Peyer's patch (tissue), 4 donors: ENCODE measurements at places on chromosomes 11 and 22.

DNA sequence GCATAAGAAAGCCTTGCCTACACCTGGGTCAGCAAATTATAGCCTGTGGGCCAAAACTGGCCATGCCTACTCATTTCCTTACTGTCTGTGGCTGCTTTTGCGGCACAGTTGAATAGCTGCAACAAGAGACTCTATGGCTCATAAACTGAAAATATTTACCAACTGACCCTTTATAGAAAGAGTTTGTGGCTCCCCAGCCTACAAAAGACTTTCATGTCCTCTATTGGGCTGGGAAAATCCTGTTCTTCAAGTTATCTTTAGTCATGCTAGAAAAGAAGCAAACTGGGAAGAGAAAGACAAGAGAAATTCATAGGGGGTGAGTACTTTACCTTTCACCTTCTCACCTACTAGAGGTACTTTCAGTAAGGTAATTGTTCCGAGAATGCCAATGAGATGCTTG, 175.1 kb downstream of the SWAP70 start:
- DNase-seq, result no peak

DNA sequence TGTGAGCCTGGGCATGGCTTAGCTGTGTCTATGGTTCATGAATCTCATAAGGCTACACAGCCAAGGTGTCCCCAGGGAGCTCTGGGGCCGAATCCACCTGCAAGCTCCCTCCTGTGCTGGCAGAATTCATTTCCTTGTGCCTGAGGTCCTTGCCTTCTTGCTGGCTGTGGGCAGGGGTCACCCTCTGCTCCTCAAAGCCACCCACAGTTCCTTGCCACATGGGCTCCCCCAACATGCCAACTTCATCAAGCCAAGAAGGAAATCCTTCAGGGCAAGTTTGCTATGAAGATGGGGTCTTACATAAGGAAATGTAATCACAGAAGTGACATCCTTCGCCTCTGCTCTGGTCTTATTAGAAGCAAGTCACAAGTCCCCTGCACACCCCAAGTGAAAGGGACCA, 24.8 kb downstream of the LARGE1 start:
- no peak for DNase-seq

- DNase-seq, result no peak
These were observed 1.8 kb upstream of the TALDO1 start for GRCh38 chr11:745428-745827.

- no peak for DNase-seq
These were observed 399.3 kb downstream of the CADM1 start for GRCh38 chr11:115104851-115105453.

DNA sequence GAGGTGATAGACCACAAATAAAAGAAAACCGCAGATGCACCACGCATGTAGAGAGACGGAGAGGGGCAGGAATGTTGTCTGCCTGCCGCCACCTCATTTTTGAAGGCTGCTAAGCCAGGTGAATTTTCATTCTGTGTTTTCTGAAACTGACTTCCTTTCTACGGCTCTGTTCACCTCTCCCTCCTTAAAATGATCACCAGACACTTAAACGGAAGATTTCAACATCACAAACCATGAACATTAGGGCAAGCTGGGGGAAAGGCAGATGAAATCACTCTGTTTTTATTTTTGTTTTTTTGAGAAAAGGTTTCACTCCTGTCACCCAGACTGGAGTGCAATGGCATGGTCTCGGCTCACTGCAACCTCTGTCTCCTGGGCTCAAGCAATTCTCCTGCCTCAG, 232.4 kb downstream of the MIAT start:
- DNase-seq, result no peak
